ENCODE measurements at places on chromosomes 5 and 9.

DNA sequence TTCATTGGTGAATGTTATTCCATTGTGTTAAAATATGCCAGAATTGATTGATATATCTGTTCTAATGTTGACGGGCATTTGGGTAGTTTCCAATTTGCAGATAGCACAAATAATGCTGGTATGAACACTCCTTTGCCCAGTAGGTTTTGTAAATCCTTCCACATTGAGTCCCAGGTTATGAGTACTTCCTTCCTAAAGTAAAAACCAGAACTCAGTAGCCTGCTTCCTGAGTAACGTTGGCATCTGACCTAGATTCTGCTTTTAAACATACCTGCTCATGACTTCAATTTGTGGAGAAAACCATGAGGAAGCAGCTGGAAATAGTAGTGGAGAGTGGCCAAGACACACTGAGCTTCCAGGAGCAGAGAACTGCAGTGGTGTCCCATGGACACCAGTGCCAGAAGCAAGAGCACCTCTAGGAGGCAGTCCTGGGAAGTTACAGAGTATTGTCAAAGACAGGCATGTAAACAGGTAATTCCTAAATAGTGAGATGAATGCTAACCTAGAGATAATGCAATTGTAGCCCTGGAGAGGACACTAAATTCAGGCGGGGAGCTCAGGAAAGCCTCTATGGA lies 24.3 kb upstream of the RASGRF2 start:
- no peak for DNase-seq

DNA sequence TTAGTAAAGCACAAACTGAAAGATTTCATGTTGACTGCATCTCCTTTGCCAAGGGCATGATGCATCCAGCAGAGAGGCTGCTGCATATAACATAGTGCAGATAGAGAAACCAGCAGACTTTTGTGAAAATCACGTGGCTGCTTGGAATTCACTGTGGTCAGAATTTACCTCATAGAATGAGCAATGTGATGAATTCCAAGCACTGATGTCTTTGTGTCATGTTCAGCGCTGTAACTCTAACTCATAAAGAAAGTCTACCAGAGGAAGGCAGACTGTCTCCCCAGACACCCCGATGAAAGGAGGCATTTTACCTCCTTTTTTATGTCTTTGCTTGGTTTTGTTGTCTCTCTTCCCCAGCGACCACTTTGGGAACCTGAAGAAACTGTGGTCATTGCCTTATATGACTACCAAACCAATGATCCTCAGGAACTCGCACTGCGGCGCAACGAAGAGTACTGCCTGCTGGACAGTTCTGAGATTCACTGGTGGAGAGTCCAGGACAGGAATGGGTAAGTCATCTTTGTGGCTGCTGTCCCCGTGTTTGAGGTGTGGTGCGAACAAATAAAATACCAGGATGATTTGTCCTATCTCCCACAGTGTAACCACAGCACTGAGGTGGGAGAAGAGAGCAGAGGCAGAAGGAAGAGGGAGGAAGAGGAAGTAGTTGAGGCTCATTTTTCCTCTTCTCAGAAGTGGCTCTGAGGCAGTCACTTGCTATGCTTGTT lies 42.0 kb downstream of the ITK start:
- peak; percentile 6 for DNase-seq

DNA sequence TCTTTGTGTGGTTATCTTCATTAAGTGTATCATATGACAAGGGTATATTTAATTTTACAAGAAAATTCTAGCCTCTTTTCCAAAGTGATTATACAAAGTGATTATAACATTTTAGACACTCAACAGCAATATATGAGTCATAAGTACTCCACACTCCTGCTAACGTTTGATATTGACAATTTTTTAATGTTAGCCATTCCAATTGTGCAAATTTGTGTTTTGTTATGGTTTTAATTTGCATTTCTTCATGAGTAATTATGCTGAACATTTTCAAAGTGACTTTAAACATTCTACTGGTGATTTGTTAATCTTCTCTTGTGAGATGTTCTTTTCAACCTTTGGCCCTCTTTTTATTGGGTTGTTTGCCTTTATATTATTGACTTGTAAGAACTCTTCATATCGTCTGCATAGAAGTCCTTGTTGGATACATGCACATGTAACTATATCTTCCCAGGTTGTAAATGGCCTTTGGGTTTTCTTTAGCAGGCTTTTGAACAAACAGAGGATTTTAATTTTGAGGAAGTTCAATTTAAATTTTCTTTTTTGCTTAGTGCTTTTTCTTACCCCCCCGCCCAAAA lies 771.6 kb upstream of the ZNF608 start:
- no peak for DNase-seq

DNA sequence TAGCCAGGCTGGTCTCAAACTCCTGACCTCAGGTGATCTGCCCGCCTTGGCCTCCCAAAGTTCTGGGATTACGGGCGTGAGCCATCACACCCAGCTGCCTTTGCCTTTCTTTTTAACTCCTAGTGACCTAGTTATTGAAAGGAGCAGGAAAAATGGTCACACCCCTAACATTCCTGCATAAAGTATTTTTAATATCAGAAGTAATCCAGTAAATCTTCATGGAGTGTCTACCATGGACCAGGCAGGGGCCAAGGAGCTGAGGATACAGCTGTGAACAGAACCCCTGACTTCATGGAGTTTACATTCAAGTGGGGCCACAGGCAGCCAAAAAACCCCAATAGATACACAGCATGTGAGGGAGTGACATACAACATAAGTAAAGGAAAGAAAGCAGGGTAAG lies 18.3 kb upstream of the F2RL1 start:
- no peak for DNase-seq

GRCh38 chr5:28548856-28549255 lies 1510.5 kb upstream of the CDH9 start:
- no peak for DNase-seq

DNA sequence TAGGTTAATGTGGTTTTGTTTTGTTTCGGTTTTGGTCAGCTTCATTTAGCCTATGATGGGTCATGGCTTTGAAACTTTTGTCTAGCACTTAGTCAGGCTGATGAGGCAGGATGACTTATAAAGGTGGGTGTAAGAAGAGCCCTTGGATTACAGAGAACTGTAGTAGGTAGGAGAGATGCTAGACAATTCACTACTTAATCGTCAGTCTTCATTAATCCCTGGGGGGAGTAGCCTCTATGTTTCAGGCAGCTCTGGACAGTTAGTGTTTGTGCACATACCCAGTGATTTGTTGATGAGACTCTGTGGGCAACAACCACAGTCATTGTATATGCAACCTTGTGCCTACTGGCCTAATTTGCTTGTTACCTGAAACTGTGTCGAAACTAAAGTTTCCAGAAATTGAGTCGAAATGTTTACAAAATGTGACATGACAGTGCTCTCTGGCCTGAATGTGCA lies 113.3 kb downstream of the MTREX start:
- no peak for DNase-seq

DNA sequence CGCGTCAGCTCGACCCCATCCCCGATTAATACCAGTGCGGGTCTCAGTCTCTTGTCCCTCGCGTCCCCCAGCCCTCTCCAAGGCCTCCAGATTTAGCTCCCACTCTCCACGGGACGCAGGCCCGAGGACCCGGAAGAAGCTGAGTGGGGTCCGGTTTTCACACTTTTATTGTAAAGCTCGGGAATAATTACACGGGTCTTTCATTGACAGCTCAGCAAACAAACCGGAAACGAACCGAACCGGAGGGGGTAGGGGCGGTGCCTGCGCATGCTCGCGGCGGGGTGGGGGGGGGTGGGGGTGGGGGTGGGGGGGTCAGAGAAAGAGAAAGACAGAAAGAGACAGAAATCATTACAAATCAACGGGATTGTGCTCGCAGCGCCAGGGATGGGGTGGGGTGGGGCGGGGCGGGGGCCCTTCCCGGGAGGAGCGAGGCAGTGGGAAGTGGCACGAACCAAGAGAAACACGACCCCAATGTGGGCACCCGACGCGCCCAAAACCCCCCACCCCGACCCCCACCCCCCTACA lies 27.9 kb downstream of the PCDH1 start:
- peak; percentile 65 for DNase-seq

GRCh38 chr5:79263-79662 lies 12.7 kb upstream of the PLEKHG4B start:
- no peak for DNase-seq

DNA sequence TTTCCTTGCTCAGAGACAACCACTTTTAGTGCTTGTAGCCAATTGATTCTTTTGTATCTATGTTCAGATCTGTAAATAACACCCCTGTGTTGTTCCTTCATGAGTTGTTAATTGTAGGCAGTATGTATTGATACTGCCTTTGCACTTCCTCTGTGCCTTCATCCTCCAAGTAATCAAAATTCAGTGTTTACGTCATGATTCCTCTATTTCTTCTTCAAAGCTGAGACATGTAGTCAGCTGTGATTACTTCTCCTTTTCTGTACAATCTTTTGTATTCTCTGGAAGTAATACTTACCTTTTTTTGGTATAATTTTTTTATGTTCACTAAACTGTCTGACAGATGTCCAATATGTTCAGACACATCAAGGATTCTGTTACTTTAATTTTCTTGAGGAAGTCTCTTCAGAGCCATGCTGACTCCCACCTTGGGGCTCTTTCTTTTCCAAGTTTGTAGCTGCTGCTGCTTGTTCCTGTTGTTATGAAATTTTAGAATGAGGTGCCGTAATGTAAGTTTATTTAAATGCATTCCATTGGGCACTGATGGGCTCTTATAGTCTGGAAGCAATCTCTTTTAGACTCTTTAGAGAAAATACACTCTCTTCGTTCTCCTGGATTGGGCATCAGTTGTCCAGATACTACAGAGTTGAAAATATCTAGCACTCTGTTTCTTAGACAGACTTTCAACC lies 30.5 kb upstream of the LRRC70 start:
- no peak for DNase-seq

GRCh38 chr5:89604342-89604741 lies 721.4 kb upstream of the MEF2C start:
- DNase-seq: no peak

DNA sequence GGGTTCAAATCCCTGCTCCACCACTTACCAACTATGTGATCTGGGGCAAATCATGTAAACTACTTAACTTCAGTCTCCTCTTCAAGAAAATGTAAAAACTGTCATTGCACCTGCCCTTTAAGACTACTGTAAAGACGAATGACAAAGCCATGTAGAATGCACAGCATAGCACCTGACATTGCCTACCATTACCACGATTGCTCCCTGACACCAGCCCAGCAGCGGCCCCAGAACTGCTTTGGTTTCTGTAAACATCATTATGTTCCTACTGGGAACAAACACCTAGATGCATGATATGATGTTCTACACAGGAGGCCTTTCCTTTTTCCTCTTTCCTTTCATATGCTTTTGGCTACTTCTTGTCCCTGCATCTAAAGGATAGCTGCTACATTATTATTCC lies 23.1 kb upstream of the PLPP6 start:
- DNase-seq: no peak

DNA sequence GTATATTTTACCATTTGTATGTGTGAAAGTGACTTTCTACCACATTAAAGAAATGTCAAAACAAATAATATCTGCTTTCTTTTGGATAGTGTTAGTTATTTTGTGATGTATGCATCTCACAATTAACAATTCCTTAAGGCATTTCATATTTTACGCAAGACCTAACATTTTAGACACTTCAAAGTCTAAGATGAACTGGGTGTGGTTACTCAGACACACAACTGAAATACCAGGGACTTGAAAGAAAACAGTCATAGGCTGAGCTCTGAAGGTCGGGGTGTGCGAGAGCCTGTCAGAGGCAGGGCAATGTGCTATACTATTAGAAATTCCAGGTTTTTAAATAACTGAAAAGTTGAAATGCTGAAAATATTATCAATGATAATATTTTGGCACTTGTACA lies 44.5 kb upstream of the ZNF622 start:
- no peak for DNase-seq

DNA sequence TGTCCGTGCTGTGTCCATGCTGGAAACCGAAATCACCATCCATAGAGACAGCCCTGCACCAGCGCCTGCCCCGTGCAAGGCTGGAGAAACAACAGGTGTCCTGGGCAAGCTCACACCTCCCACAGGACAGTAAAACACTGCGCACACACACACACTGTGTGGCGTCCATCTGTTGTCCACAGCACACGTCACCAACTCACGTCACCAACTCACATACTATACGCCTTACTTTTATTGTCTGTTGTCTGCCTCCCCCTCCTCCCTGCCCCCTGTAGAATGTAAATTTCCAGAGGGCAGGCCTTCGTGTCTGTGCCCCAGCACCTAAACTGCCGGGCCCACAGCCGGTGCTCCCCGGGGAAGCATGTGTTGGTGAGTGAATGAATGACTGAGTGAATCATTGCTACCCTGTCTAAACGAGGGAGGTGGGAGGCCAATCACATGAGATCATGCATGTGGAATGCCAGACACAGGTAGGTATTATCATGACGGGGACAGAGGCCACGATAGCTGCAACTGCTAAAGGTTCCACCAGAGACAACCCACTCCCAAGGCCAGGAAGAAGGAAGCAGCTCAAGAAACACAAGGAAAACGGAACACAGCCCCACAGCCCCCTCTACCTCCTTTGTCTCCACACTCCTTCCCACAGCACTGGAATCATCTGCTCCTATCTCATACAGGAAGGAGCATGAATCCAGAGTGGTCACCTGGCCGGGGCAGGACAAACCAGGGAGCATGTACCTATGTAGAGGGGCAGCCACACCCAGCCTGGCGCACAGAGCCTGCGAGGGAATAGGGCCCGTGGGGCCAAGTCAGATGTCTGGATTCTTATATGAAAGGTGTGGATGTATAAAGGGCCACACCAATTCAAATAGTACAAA lies 41.9 kb downstream of the STK10 start:
- no peak for DNase-seq

DNA sequence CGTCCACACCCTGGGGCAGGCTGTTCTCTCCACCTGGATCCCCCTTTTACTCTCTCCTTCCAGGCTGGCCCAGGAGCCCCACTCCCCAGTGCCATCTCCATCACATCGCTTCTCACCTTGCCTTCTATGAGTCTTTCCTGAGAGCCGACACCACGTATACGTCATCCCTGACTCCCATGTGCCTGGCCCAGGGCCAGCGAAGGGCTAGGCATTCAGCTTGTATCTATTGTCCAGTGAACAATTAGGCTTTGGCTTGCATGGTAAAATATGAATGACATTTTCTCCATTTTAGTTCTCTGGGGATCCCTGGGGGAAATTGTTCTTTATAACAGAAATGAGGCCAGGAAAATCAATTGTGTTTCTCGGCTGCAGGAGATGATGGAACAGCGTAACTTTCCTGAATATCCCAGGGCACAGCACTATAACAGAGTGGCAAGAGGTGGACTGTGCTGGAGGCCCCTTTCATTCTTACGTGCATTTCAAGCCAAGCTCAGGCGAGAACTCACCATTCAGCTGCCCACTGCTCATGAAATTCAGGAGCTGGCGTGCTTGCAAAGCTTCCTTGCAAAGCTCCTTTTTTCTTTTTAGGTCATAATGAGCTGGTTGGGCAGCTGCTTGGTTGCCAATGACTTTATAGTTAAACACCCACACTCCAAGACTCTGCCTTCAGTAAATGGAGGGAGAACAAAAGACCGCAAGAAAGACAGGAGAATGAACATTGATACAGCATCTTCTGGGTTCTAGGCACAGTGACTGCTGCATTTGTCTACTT lies 37.7 kb downstream of the NSG2 start:
- DNase-seq: no peak

All from COLO829 (cell line).